ENCODE measurements at places on chromosomes 11 and 22.

DNA sequence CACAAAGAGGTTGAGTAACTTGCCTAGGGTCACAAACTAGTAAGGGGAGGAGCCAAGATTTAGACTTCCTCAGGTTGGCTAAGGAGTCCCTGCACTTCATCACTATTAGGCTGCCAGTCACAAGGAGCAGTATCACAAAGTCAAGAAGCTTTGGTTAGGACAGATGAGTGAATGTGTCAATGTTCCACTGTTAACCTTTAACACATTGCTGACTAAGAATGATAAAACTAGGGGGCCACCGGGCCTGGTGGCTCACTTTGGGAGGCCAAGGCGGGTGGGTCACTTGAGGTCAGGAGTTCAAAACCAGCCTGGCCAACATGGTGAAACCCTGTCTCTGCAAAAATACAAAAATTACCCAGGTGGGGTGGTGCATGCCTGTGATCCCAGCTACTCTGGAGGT, 32.0 kb downstream of the TMEM123 start:
- DNase-seq, result no peak

DNA sequence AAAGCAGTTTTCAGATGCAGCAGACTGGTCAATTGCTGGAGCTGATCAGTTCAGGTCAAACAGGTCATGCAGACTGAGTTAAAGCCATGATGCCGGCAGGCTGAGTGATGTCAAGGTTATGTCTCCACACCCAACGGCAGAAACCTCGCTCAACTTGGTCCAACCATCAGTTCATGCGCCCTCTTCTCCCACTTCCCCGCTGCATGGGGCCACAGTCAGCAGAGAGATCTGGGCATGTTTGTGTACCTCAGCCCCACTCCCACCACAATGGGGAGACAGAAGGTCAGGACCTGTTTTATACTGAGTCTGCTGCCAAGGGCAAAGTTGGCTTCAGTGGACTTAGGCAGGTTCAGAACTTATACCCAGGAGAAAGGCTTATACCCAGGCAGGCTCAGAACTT, 118.7 kb downstream of the TRIM29 start:
- DNase-seq, result no peak

DNA sequence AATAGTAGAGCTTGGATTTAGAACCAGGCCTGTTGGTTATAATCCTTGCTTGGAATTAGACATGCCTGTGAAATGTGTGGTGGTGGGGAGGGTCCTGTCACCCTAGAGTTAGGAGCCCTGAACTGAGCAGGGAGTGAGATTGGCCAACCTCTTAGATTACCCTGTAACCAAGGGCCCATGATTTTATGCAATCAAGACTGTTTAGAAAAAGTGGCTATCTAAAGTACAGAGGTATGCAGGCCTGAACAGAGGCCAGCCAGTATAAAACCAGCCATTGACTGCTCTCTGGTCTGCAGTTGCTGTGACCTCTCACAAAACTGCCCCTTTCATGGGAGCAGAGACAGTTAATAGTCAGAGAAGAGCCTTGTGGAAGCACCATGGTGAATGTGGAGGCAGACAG, 36.2 kb downstream of the SERPINH1 start:
- no peak for DNase-seq

DNA sequence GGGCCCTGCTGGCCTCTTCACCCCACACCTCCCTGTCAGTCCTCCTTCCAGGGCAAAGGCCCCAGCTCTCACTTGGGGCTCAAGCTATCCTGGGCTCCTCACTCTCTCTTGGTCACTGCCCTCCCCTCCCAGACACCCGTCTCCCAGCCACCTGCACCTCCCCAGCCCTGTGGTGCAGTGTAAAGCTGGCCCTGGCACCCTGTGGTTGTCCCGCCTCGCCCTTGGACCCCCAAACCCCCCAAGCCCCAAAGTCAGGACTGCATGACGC, 16.8 kb upstream of the PPARA start:
- DNase-seq, result no peak

GRCh38 chr11:21640491-21640890, 552.4 kb upstream of the ANO5 start:
- DNase-seq, result no peak

DNA sequence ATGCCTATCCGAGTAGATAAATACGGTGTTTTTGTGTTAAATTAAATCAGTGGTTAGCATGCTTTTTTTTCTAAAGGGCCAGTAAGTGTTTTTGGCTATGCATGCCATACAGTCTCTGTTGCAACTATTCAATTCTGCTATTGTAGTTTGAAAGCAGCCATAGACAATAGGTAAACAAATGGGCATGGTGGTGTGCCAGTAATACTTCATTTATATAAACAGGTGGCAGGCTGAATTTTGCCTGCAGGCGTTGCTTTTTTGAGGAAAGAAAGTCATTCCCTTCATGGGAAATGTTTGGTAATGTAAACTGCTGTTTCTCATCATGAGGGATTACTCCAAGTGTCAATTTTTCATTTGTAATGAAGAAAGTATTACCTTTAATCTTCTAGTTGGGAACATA, 106.5 kb downstream of the TMEM135 start:
- no peak for DNase-seq

DNA sequence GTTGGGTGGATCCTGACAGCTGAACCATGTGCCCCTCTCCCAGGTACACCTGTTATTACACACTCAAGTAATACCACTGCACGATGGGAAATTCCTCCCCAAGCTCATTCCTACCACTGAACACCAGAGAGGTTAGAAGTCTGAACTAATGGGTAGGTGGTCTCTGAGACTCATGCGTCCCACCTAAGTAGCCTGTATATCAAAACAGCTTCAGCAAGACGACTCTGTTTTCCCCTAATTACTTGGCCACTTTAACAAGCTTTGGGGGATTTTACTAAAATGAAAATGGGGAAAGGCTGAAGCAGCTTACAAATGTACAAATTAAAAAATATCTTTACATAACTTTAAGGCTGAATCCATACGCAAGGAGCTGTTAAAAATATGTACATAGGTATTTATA, 29.4 kb downstream of the LGR4 start:
- DNase-seq, result no peak

- DNase-seq, result no peak
Measured at GRCh38 chr22:39184586-39185577, 32.4 kb upstream of the CBX7 start.

DNA sequence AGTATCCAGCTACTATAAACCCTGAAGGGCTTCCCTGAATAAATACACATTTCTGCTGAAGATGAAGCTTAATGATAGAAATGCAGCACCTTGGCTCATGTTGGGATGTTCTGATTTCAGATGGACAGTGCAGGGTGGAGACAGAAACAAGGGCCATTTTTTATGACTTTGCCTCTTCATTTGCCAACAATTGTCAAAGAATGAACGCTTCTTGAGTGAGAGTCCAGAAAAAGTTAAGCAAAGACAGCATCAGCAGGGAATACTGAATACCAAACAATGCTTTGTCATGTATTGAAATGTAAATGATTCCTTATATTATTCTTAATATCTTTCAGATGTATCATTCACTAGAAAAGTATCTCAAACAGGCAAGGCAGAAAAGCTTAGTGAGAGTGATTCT, 84.9 kb downstream of the TRPC6 start:
- no peak for DNase-seq

- no peak for DNase-seq
Measured at GRCh38 chr11:70193411-70194292, 9.4 kb upstream of the FADD start.

DNA sequence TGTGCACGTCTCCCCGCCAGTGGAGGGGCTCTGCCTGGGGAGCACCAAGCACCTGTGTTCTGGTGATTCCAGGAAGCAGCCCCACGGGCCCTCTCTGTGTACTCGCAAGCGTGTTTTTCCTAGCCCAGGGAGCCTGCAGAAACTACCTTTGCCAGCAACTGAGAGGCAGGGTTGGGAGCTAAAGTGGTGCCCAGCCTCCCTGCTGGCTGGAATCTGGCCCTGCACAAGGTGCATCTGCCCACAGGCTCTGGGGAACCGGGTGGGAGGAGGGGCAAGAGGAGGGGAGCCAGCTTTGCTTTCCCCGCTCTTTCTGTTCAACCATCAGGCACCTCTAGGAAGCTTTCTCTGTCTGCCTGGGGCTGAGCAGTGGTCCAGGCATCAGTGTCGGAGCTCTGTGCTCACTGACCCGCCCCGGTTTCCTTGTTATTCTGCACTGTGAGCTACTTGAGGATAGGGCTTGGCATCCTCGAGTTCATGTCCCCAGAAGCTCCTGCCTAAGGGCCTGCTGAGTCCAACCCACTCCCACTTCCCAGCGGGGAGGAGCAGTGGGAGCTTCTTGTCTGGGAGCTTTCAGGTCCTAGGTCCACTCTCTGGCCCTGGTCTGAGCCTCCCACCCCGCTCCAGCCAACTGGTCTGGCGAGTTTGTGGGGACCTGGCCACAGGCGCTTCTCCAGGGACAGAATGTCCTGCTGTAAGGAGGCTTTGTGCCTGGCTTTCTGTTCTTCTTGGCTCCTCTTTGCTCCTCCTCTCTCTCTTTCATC, 14.9 kb downstream of the DAGLA start:
- DNase-seq, result no peak

Data from T1000 (cell line).